Motor neuron (in vitro differentiated cells): ENCODE measurements at places on chromosomes 7 and 10.

- ATAC-seq, result no peak
These were observed 192.3 kb upstream of the SHH start for GRCh38 chr7:156004265-156005201.

DNA sequence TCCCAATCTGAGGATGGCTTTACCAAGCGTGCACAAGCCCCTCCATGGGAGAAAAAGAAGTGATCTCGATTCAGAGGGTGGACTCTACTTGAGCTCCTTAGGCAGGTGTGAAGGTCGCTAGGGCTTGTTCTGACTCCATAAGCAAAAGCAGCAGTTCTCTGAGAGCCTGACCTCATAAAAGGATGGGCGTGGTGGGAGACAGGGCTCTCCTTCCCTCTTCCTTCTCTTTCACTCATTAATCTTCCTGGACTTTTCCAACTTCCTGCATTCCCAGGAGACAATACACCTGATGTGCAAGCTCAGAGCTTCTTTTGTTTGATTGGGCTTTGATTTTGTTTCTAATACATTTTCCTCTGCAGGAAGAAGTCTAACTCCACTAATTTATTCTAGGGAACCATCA is 22.3 kb upstream of the TMEM72 start:
- no peak for ATAC-seq

GRCh38 chr7:140512317-140513000 is 33.2 kb upstream of the MKRN1 start:
- ATAC-seq, result peak; percentile 69

DNA sequence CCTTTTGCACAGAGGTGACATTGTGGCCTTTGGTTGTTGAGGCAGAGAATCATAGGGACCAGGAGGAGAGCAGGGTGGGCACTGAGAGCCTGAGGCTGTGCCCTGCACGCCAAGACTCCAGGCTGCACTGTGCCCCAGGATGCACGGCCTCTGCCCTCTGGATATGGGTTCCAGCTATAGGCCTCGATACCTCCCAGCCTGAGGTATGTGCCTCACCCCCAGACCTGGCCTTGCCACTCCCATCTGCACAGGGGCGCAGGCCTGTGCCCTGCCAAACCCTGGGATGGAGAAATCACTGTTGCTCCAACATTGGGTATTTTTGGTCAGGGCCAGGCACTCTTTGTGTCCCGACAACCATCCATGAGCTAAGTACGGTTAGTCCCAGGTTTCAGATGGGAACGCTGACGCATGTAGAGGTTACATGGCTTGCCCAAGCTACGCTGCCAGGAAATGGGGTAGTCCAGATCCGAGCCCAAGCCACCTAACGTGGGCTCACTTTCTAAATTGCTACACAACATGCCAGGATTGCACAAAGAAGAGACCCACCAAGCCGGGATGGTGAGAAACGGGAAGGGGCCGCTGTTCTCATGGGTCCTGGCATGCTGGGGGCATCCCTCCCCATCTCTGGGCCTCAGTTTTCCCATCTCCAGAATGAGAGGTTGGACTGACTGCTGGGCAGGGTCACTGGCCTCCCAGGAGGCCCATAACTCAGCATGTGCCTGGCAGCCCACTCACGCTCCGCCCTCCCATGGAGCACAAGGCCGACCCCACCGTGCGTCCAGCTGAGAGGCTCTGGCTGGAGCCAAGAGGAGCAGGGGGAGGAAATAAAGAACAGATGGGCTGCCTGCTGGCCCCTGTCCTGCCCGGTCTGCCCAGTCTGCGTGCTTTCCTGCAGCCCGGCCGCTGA is 44.2 kb downstream of the ZCCHC24 start:
- ATAC-seq, result peak; percentile 69

- ATAC-seq, result no peak
These were observed 2.1 kb upstream of the XRCC2 start for GRCh38 chr7:152677808-152678670.

GRCh38 chr7:26620352-26620751 is 244.0 kb downstream of the SKAP2 start:
- no peak for ATAC-seq

- no peak for ATAC-seq
These were observed 2.0 kb downstream of the VSTM2A start for GRCh38 chr7:54544149-54544526.

GRCh38 chr10:87684001-87684638 is 24.4 kb downstream of the PAPSS2 start:
- ATAC-seq, result peak; percentile 22

DNA sequence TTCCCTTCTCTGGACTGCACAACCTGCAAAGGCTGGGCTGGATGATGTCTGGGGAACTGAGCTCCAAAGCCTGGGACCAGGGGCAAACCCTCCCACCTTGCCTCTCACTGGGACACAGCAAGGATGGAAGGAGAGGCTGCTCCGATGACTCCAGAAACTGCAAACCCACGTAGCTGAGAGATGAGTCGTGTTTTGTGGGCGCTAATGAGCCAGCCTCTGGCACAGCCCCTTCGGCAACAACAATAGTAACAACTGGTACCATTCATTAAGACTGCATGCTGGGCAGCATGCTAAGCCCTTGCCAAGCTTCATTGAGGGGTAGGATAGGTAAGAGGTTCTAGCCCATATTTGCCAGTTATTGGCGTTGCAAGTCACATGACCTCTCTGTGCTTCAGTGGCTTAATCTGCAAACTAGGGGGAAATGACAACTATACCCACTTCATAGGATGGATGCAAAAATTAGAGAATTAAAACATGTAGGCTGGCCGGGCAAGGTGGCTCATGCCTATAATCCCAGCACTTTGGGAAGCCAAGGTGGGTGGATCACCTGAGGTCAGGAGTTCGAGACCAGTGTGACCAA is 145.9 kb downstream of the SH3PXD2A start:
- no peak for ATAC-seq

DNA sequence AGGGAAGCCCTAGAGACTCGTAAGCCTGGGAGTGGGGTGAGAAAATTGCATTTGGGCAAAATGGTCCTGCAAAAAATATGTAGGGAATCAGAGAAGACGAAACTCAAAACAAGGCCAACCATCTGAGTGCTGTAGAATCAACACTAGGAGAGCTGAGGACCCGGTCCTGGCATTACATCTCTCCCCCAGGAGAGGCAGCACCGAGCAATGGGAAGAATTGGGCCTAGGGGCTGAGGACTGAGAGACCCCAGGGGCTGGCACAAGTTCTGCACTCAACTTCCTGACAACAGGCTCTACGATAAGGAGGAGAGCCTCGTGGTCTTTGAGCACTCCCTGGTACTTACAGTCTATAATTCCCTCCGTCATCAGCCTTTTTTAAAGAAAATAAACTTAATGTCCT is 47.6 kb downstream of the BPGM start:
- no peak for ATAC-seq

DNA sequence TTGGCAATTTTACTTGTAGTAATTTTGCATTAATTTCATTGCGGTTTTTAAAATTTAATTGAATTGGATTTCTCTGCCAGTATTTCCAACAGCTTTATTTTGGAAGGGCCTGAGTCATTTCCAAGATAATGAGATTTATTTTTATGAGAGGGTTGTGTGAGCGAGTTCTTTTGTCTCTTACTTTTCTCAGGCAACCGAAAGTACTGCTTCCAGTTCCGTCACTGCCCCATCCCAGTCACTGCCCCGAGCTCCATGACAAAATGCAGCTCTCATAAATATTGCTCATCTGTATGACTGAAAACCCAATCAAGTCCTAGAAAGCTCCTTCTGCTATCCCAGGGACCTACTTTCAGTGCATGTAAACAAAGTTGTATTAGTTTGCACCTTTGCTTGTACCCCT is 468.4 kb upstream of the SEMA3D start:
- ATAC-seq, result no peak

DNA sequence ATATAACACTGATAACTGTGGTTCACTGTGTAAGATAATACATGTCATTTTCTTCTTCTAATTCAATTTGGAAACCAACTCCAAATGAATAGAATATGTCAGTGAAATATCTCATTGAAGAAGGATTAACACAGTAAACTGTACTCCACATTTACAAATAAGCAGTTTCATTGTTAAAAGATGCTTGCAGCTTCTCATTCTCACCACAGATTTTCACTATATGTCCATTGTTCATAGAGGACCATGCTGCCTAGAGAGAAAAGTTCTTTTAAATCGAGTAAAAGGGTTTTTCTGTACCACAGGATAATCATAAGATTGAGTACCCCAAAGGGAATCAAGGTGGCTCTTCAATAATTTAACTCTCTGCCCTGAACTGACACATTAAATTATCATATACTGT is 165.5 kb downstream of the LRRN3 start:
- ATAC-seq, result no peak

DNA sequence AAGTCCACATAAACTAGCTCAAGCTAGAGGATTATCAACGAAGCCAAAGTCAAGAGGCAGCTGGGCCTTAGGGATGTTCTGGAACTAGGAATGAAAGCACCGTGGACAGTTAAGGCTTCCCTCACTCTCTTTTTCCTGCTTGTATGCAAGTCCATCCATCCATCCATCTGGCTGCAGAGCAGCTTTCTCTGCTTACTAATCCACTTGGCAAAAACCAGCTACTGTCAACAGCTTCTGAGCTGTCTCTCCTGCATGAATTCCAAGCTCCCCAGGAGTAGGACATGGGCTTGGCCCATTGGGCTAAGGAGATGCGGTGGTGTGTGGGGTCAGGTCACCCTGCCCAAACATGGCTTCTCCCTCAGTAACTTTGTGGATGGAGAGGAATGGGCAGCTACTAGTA is 66.2 kb downstream of the NAMPT start:
- ATAC-seq, result no peak

GRCh38 chr10:30862486-30862885 is 169.2 kb downstream of the ZNF438 start:
- ATAC-seq, result no peak

DNA sequence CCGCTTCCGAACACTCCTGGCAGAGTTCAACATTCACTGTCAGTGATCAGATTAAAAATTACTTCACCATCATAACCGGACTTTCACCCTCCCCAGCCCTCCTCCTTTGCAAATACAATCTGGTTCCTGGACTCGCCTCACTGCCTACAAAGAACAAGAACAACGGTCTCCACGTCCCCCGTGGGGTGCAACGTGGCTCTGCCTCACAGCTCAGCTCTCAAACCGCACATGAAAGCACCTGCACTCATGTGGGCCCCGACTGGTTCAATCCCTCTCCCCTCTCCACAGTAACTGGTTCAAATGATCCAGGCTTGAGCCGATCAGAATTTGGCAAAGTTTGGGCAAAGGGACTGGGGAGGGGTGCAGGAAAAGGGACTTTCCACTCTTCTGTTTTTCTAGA is 21.0 kb downstream of the ASB13 start:
- ATAC-seq, result no peak

DNA sequence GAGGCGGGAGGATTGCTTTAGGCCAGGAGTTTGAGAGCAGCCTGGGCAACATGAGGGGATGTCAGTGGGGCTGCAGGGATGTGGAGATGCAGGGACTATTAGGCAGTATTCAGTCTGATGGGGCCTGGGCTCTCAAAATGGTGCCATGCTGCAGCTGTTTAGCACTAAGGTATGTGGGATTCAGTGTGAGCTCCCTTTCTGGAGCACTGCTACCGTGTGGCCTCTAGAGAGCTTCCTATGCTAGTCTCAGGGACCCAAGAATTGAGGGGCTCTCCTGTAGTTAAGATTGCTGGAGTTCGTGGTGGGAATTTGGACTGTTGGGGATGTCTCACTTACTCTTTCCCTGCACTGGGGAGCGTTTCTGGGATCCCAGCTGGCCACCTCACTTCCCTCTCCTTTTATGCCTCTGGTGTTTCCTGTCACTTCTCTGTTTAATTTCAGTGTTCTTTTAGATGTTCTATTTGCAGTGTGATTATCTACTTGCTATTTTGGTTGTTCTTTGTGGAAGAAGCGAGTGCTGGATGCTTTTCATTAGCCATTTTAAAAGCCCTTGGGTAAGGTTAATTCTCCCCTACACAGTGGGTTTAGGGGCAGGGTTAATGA is 23.4 kb downstream of the LSMEM1 start:
- no peak for ATAC-seq

GRCh38 chr7:35854311-35854710 is 53.5 kb downstream of the SEPTIN7 start:
- ATAC-seq, result no peak

GRCh38 chr7:151727579-151728285 is 149.2 kb downstream of the PRKAG2 start:
- peak; percentile 86 for ATAC-seq

DNA sequence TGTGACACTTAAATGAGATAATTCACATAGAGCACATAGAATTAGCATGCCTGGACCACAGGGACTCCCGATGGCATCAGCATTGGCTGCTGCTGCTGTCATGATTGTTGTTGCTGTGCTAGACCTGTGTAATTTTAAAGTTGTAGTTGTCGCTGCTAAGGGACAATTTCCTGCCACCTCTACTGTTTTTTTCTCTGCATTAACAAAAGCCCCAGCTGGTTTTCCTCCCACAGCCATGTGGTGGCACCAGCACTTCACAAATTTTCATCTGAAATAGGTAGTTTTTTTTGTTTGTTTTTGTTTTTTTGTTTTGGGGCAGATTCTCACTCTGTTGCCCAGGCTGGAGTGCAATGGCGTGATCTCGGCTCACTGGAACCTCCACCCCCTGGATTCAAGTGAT is 25.4 kb upstream of the PRXL2A start:
- peak; percentile 9 for ATAC-seq

DNA sequence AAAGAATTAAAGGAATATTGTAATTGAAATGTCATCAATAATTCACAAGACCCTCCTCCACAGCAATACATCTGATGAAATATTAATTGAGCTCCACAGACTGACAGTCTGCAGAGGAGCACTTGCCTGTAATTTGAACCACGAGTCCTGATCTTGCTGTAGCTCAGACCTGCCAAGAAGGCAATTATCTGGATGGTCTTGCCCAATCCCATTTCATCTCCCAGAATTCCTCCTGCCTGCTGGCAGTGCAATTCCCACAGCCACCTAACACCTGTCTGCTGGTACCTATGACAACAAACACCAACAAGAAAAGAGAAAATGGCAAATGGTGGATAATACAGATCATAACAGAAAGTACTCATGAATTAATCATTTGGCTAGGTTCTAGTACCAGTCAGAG is 38.5 kb downstream of the ERCC6 start:
- no peak for ATAC-seq

- ATAC-seq, result no peak
These were observed 26.5 kb upstream of the NRG3 start for GRCh38 chr10:81848514-81848913.

GRCh38 chr7:150311146-150311545 is 12.0 kb upstream of the LRRC61 start:
- ATAC-seq, result no peak

DNA sequence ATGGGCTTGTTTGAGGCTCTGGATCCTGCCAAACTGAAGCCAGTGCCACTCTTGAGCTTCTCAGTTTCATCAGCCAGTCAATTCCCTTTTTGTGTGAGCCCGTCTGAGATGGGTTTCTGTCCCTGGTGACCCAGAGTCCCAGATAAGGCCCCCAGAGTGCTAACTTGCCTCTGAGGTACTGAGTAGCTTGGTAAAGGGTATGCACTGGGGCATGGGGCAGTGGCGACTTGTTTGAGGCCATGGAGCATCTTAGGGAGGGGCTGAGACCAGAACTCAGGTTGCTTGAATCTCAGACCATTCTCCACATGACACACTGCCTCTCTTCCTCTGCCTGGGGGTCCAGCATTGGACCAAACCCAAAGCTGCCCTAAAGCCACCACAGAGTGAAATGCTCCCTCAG is 35.2 kb upstream of the NANOS1 start:
- ATAC-seq, result no peak
